ENCODE measurements at places on chromosomes 3 and 15.

DNA sequence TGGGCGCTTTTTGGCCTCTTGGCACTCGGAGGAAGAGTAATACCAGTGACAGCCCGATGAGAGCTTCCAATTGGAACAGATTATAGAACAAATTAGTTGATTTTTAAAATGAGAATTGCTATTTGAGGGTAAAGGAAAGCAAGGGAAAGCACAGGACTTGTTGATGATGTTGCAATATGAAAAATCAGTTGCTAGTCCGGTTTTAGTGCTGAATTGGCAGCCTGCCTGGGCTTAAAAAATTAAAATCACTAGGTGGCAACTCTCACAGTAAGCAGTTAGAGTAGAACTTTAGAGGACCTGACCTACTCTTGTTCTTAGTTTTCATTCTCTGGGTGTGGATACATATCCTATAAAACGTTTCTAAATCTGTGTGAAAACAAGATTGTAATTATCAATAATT is 2.1 kb upstream of the SCAANT1 start:
- DNase-seq, result no peak

DNA sequence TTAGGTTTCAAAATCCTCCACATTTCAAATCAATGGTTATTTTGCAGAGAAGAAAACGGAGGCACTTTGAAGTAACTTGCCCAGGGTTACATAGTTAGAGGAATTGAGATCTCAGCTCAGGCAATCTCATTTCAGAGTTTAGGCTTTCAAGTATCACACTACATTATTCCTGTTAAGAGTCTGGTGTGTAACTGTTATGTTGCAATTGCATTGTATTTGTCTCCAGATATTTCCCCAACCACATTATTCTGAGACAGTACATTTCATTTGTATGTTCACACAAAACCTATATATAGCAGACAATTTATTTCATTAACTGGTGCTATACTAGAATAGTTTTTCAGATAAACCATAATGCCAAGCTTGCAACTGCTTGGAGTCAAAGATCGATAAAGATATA is 154.2 kb upstream of the TSPAN3 start:
- no peak for DNase-seq

DNA sequence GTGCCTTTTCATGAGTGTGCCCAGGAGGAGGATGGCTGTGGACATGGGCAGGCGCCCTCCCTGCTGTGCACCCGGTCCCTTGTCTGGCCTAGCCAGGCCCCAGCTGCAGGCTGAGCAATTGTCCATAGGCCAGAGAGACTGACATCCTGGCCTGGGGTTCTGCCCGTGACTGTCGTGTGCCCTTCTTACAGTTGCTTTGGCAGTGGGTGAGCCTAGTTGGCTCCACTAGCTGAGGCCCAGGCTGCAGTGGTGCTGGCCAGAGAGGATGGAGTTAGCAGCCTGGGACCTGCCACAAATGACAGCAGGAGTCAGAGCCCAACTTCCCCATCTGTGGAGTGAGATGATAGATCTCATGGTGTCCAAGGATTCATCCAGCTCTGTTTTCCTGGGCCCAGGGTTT is 9.0 kb upstream of the CHRNB4 start:
- DNase-seq, result no peak

- DNase-seq, result no peak
Measured at GRCh38 chr3:13125092-13126015, 52.1 kb upstream of the IQSEC1 start.

DNA sequence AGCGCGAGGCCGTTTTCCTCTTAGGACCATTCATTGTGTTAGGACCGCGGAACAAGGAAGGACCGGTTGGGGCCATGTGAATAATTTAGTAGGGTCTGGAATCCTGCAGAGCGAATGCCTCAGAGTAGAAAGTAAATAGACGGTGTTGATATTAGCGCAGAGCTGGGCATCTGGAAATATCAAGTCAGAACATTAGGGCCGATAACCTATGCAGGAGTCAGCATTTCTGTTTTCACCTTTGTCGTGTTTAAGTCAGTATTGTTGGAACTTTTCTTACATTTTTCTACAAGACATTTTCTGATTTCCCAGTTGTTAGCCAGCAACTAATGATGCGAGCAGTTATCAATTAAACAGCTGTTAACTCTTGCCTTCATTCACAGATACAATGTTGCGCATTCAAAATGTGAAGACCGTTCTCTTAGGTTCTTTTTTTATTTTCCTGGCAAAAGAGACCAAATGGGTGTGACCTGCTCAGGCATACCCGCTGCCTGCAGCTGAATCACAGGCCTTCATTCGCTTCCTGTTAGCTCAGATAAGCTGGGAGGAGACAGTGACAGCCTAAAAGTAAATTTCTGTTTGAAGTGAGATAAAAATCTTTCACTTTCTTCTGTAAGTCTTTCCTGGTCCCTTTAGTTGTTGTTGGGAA is 966 bp upstream of the PKM start:
- peak; percentile 63 for DNase-seq

DNA sequence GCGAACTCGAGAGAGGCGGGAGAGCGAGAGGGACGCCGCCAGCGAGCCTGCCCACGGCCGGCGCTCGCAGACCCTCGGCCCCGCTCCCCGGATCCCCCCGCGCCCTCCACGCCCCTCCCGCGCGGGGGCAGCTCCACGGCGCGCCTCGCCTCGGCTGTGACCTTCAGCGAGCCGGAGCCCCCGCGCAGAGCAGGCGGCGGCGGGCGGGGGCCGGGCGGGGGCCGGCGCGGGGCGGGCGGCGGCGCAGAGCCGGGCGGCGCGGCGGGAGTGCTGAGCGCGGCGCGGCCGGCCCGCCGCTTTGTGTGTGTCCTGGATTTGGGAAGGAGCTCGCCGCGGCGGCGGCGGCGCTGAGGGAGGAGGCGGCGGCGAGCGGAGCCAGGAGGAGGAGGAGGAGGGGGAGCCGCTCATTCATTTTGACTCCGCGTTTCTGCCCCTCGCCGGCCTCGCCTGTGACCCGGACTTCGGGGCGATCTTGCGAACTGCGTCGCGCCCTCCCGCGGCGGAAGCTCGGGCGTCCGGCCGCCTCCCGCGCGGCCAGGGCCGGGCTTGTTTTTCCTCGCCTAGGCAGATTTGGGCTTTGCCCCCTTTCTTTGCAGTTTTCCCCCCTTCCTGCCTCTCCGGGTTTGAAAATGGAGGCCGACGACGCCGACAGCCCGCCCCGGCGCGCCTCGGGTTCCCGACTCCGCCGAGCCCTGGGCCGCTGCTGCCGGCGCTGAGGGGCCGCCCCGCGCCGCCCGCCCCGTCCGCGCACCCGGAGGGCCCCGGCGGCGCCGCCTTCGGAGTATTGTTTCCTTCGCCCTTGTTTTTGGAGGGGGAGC is 524 bp downstream of the IGF1R start:
- peak; percentile 46 for DNase-seq

- peak; percentile 65 for DNase-seq
Measured at GRCh38 chr15:52233405-52233804, 42.2 kb upstream of the GNB5 start.

DNA sequence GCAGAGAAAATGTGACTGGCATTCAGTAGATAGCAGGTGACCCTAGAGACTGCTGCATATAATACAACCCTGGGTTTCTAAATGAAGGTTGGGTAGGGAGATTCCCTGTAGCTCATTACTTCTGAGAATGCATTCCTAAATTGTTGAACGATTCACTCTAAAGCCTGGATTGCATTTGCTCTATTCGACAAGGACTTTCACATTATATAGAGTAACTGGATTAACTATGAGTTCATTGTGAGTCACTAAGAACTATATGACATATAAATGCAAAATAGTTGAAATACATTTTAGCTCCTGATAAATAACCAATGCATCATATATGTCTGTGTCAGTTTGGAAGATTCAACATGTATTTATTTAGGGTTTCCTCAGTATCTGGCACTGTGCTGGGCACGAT is 294.7 kb upstream of the CCDC54 start:
- no peak for DNase-seq

GRCh38 chr3:20576228-20576627 is 390.2 kb upstream of the SGO1 start:
- no peak for DNase-seq

- DNase-seq, result no peak
Measured at GRCh38 chr3:171940151-171940649, 97.1 kb downstream of the TMEM212 start.

DNA sequence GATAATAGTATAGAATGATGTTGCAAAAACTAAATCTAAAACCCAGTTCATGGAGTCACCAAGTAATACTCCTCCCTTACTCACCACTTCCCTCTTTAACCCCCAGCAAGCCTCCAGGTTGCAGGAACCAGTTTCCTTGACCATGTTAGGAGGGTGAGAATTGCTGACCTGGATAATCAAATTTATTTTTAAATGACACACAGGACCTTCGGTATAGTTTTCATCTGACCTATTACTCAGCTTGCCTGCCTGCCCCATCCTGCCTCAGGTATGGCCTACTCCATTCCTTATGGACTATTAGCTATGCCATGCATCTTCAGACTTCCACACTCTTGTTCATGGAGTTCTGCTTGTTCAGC is 883 bp downstream of the RTP4 start:
- DNase-seq, result peak; percentile 55

All from common myeloid progenitor, CD34-positive (primary cell).